Hematopoietic multipotent progenitor cell treated with erythropoietin and hydrocortisone succinate and interleukin-3 and kit ligand, for 4 days (in vitro differentiated cells): ENCODE measurements at places on chromosomes 5 and 9.

DNA sequence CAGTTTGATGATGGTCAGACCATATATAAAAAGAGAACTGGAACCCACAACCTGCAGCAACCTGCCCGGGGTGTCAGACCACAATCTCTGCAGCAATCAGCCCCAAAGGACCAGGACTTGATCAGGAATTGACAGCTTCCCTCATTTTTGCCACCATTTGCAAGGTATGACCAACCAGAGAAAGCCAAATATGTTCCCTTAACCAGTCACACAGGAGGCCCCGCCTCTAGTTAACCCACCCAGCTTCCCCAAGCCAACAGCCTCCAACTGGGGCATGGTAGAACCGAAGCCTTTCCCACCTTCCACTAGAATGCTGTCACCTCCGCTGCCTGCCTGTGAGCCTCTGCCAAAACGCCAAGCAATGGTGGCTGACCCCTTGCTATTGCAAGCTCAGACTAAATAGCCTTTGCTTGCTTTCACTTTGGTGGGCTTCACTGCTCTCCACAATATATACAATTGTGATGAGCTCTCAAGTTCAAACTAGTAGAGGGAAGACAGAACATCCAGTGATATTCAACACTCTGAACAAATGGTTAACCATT lies 86.3 kb downstream of the AK8 start:
- no peak for DNase-seq

DNA sequence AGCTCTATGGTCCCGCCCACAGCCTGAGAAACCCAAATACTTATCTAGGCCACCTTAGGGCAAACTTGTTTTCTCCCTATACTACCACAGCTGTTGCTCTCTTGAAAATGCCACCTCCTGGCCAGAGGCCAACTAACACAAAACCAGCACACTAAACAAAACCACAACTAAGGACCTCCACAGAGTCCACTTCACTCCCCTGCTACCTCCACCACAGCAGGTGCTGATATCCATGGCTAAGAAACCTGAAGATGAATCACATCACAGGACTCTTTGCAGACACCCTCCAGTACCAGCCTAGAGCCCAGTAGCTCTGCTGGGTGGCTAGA lies 108.4 kb downstream of the ALDH1A1 start:
- DNase-seq: no peak

DNA sequence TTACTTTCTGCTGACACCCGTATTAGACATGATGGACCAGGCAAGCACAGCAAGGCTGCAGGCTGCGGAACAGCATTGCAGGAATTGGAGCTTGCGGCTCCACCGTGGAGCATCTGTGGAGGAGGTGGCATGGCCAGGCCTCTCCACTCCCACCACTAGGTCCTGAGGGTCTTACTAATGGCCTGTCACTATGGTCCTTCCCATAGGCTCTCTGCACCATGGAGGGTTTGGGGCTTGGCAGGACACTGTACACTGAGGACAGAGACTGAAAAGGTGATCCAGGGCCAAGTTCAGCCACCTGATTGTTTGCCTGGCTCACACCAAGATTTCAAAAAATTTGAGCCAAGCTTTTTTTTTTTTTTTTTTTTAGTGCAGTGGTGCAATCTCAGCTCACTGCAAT lies 14.3 kb upstream of the ZBTB43 start:
- no peak for DNase-seq

- no peak for DNase-seq
These were observed 32.9 kb upstream of the TRIO start for GRCh38 chr5:14110196-14110595.

DNA sequence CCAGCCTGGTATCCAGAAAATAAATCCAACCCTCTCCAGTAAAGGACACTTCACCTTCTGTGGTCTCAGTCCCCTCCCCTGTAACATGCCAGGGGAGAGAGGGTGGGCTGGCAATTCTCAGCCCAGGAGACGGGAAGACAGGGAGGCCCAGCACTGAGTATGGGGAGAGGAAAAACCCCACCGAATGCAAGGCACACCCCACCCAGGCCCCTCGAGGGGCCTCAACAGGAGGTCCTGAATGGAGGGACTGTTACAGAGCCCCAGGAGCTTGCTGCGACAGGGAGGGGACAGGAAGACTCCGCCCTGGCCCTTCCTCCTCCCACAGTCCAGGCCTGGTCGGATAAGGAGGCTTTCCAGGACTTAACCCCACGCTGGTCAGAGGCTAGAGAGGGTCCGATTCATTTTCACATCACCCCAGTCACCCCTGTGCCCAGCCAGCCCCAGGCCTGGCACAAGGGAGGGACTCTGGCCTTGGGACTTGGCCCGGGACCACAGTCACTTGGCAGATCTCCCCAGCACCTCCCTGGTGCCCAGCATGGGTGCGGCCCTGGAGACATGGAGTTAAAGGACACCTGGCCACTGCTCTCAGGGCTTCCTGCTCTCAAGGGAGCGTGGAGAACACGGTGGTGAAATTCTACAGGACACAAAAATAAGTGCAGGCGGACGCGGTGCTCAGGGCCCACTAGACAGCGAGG lies 44.9 kb upstream of the STXBP1 start:
- peak; percentile 78 for DNase-seq

- peak; percentile 87 for DNase-seq
These were observed 94.0 kb downstream of the PHF2 start for GRCh38 chr9:93670208-93671019.

DNA sequence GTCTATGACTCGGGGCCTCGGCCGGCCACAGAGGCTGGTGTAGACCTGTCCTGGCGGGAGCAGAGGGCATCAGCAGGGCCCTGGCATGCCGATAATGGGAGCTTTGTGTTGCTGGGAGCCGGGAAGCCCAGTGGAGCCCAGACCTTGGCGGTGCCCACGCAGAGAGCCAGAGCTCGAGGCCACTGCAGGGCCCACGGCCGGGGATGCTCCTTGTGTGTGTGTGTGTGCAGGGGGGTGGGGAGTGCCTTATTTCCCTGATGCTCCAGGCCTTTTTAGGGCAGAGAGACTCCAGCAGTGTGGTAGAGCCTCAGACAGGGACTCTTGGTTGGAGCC lies 5.4 kb upstream of the SLC6A18 start:
- no peak for DNase-seq

DNA sequence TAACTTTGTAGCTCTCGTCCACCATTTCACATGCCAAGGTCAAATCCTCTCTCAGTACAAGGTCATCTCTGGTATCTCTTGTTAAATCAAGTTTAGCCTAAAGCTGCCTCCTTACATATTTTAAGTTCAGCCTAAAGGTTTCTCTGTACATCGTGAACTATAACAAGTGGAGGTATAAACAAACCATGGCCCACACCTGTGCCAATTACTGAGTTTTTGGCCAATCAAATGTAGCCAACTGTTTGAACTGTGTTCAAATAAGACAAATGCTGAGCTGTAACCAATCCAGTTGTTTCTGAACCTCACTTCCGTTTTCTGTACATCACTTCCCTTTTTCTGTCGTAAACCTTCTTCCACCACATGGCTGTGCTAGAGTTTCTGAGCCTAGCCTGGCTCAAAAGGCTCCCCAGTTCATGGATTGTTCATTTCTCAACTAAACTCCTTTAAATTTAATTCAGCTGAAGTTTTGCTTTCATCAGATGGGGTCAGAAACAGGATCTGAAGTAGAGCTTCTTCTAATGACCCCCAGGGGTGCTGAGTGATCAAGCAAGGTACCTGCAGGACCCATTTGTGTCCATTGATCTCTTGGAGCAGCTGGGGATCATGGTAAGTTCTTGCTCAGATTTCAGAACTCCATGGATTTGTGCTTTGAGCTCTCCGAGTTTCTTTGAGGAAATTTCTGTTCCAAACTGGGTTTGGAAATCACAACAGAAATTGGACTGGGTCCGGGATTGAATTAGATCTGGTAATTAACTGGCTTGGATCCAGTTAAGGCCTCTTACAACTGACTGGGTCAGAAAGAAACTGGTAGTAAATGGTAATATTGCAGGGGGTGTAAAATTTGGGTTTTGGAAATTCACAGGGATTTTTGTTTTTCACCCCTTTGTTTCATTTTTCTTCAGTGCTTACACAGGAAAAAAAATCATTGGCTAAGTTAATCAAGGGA lies 11.0 kb upstream of the NANS start:
- peak; percentile 96 for DNase-seq

- DNase-seq: no peak
These were observed 137.5 kb downstream of the RGS3 start for GRCh38 chr9:113600871-113601614.

- DNase-seq: peak; percentile 32
These were observed 101.7 kb upstream of the FCN2 start for GRCh38 chr9:134778841-134779411.

GRCh38 chr5:140926443-140927227 lies 536 bp downstream of the PCDHAC1 start:
- peak; percentile 44 for DNase-seq

GRCh38 chr5:157665467-157666070 lies 5.8 kb upstream of the C5orf52 start:
- DNase-seq: peak; percentile 15

- DNase-seq: no peak
These were observed 141.0 kb upstream of the GRHPR start for GRCh38 chr9:37281541-37281940.

DNA sequence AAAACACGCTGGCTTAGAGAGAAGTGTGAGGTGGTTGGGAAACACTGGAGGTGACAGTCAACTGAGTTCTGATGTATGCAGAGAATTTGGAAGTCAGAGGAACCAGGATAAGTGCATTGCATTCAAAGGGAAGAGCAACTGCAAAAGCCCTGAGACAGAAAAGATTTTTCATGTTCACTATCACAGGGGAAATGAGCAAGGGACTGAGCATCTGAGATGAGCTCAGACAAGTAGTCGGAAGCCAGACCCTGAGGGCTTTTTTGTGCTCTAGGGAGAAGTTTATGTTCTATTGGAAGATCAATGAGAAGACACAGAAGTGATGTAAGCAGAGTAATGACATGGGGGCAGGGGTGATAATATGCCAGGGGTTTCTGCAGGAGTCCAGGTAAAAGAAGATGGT lies 97.5 kb downstream of the HTR4 start:
- no peak for DNase-seq

DNA sequence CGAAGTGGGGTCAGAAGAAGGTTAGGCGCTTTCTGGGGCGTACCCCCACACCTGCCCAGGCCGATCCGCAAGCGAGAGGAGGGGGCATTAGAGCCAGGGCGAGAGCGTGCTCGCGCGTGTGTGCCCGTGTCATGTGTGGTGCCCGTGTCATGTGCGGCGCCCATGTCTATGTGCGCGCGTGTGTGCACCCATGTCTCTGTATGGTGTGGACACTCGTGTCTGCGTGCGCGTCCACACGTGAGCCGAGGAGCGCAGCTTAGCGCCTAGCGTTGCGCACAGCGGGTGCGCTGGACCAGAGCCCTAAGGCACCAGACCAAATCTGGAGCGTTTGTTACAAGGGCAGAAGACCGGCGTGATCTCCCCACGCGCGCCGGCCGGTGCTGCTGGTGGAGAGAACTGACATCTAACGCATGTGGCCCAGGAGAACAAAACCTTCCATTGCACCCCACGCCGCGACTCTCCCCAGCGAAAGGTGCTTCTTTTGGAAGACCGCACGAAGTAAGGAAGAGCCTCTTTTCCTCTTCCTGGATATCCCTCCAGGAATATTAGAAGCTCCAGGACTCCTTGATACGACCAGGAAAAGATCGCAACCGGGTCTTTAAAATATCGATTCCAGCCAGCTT lies 644 bp downstream of the NIM1K start:
- peak; percentile 27 for DNase-seq

DNA sequence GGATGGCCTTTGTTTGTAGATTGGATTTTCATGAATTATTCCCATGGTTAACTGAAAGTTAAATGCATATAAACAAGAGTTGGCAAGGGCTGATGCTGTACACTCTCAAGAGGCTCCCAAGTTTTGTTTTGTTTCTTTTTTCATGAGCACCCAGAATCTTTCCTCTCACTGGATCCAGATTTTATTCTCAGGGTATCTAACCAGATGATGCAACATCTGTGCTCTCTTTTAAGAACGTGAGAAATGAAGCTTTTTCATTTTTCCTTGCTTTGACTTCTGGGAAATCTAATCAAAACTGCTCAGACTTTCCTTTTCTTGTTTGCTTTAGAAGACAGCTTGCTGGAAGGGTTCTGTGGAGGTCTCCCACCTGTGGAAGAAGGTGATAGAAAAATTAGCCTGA lies 142.7 kb upstream of the SLC12A2 start:
- no peak for DNase-seq

GRCh38 chr9:118836891-118837290 lies 532.3 kb downstream of the BRINP1 start:
- no peak for DNase-seq

DNA sequence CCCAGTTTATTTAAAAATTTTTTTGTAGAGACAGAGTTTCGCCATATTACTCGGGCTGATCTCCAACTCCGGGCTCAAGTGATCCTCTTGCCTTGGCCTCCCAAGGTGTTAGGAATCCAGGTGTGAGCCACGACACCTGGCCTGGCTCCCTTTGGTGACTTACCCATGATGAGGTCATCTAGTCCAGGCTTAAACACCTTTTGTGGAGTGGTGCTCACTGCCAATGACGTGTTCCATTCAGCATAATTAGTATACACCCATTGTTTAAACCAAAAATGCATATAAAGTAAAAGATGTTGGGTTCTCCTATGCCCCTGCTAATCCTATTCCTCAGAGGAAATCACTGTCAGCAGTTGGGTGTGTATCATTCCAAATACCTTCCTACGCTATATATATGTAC lies 91.0 kb downstream of the HSPA4 start:
- DNase-seq: no peak

DNA sequence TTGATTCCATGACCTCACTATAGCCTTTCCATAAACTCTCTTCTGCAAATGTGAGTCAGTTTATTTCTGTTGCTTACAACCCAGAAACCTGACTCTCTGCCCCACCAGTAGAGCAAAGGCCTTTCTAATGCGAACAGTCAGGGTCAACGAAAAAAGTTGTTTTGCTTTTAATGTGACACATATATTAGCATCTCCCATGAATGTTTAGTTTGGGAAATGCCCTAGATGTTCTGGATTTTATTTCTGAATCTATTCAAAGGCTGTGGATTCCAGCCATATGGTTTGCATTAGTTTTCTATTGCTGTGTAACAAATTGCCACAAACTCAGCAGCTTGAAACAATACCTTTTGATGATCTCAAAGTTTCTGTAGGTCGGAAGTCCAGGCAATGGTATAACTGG lies 193.5 kb downstream of the GNA14 start:
- no peak for DNase-seq

DNA sequence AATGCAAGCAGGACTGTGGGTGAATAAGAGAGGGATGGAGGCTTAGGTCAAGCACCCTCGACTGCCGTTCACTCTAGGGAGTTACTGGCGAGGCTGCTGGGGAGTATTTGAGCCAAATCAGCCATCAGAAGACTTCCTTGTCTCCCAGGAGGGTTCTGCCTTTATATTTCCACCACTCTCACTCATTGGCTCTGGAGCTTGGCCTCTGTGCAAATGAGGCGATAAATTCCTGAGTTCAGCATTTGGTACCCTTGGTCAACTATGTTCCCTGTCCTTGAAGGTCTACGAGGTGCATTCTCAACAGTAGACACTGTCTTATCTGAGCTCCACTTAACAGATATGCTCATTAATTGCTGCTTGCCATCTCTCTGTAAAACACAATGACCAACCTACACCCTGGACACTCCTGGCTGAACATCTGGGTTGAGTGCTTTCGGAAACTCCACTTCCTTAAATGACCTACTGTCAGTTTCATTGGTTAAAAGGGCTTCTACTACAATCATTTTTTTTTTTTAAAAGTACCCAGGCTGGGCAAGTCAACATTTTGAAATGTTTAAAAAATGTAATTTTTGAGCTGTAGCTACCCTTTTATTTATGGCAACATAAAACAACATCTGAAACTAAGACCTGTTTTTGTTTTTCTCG lies 153.2 kb downstream of the NTRK2 start:
- DNase-seq: no peak
